ENCODE measurements at places on chromosomes 4 and X. TPM values are rescaled to one million over a fixed set of nuclear protein-coding genes. Genes with fewer than 3 reads are reported as not detected.
A peak's percentile ranks its signal among the peaks of the same experiment; 100 is the strongest.

- H3K27me3 ChIP-seq, result no peaks in the 10 kb centered on the region
- H3K27ac ChIP-seq, result no peak overlapping the region
- DNase-seq, result no peak
- no peaks in the 10 kb centered on the region for H3K36me3 ChIP-seq
- H3K4me1 ChIP-seq, result peaks cover 7% of the 10 kb centered on the region
These were observed 1.3 kb upstream of the FAT4 start for GRCh38 chr4:125313497-125313896.

DNA sequence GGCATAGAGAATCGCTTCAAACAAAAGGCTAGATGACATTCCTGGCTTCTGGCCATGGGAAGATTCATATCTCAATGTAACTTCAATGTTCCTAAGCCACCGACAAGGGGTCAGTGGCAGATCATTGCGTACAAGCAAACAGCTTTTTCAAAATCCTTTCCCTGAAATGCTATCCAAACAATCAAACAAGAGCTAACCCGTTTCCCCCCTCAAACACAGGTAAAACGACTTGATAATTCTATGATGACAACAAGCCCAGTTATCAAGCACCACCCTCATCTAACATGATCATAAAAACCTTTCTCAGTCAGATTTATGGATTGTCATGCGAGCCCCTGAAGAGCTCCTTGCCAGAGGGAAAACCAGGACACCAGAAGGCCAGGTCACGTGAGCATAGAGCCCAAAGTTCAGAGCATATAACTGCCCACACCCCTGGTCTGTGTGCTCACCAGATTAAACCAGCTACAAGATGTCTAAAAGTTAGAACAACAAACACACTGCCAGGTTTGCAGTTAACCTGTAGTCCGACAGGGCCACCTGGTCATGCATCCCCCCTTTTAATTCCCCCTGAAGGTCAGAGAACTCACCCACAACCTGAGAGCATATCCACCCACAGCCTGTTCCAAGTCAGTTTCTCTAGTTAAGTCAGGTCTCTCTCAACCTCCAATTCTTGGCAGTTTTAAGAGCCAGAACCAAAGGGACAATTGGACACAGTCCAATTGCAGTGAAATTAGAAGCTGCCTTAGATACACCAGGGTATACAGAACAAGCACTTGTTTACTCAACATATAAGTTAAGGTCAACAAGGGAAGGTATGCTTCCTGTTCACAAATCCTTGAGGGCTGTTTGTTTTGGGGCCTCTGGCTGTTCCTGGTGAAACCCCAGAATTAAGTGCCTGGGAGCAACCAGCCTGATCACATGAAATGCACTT lies 248.1 kb upstream of the PPARGC1A start:
- H3K27ac ChIP-seq, result no peak overlapping the region
- no peak for DNase-seq
- no peaks in the 10 kb centered on the region for H3K36me3 ChIP-seq
- no peaks in the 10 kb centered on the region for H3K4me1 ChIP-seq
- no peaks in the 10 kb centered on the region for H3K27me3 ChIP-seq

DNA sequence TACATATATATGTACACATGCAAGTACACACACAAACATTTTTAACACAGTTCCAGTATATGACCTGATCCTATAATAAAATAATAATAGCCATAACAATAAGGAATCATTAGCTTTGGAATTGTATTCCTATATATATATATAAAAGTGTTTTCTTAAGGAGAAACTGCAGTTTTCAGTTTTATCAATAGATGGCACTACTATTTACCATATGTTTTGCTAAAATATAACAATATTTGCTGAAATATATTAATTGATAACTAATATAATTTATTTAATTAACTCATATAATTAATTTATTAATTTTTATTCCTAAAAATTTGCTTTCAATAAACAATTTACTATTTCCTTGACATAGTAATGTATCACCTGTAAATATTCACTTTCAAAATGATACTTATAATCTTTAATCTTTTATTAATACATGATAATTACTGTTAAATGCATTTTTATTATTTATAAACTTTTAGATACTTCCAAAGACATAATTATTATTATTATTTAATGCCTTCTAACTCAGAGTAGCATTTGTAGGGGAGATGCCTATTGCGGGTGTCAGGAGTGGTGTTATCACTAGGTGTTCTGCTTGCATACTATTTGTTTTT lies 599.5 kb downstream of the FSTL5 start:
- H3K27ac ChIP-seq, result no peak overlapping the region
- H3K4me1 ChIP-seq, result no peaks in the 10 kb centered on the region
- no peaks in the 10 kb centered on the region for H3K27me3 ChIP-seq
- no peak for DNase-seq

GRCh38 chrX:74370487-74370886 lies 50.8 kb upstream of the SLC16A2 start:
- no peak overlapping the region for H3K4me3 ChIP-seq
- DNase-seq, result no peak
- H3K36me3 ChIP-seq, result no peaks in the 10 kb centered on the region
- H3K27ac ChIP-seq, result no peak overlapping the region
- H3K4me1 ChIP-seq, result no peaks in the 10 kb centered on the region

DNA sequence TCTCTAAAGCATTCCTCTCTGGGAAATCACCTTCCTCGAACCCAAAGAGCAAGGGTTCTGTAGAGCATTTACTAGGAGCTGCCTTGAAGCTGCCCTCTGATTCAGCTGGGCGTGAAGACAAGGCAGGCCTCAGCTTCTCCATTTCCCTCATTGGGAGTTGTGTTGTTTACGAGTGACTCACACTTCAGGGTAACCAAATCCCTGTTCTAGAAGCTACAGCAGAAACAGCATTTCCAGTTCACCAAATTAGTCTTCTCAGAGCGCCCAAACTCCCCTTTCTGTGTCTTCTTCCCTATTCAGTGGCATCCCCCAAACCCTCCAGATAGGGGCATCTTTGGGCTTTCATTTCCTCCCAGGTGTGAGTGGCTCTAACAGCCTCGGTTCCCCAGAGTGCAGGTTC lies 863 bp upstream of the XPNPEP2 start:
- no peaks in the 10 kb centered on the region for H3K4me1 ChIP-seq
- H3K27me3 ChIP-seq, result no peaks in the 10 kb centered on the region
- H3K36me3 ChIP-seq, result no peaks in the 10 kb centered on the region
- no peak overlapping the region for H3K27ac ChIP-seq
- no peak for DNase-seq
- no peak overlapping the region for H3K4me3 ChIP-seq

GRCh38 chr4:108833046-108833445 lies 70.2 kb upstream of the ETNPPL start:
- H3K4me1 ChIP-seq, result no peaks in the 10 kb centered on the region
- DNase-seq, result no peak
- no peaks in the 10 kb centered on the region for H3K36me3 ChIP-seq
- H3K27ac ChIP-seq, result no peak overlapping the region
- H3K27me3 ChIP-seq, result peaks cover 6% of the 10 kb centered on the region

DNA sequence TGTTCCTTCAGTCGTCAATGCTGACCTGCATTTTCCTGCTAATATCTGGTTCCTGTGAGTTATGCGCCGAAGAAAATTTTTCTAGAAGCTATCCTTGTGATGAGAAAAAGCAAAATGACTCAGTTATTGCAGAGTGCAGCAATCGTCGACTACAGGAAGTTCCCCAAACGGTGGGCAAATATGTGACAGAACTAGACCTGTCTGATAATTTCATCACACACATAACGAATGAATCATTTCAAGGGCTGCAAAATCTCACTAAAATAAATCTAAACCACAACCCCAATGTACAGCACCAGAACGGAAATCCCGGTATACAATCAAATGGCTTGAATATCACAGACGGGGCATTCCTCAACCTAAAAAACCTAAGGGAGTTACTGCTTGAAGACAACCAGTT lies 12.6 kb downstream of the TLR8 start:
- no peaks in the 10 kb centered on the region for H3K4me1 ChIP-seq
- no peak for DNase-seq
- H3K27ac ChIP-seq, result no peak overlapping the region

DNA sequence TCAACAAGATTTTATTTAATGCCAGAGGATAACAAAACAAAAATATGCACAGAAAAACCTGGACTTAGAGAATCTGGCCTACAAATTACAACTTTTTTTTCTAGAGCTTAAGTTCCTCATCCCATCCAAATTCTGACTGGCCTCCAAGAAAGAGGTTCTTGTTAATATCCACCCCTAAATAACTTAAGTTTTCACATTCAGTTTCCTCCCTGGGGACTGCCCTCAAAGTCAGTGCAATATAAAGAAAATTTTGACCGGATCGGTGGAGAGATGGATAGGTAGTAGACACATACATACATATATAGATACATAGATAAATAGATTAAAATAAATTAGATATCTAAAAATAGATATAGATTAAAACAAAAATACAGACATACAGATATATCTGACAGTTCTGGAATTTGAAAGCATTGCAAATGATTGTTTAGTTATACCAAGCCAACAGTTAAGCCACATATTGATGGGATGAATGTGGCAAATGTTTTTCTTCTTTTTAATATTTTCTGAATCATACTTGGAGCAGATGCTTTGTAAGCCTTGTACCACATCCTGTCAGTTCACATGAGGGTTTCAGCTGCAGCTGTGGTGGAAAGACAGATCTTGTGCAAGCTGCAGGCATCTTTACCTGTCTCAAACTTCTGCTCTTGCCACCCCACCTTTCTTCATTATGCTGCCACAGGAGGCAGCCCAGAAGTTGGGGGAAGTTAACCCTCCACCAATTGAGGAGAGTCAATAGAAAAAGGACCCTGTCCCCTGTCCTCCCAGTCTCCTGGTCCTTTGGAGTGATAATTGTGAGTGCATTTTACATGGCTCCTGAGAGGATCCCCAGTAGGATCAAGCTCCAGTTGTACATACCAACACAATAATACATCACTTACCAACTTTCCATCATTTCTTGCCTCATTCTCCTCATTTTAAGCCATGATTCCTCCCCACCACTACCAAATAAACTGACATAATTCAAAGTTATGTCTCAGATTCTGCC lies 58.5 kb upstream of the PRDM8 start:
- DNase-seq, result peak; percentile 49
- H3K36me3 ChIP-seq, result no peaks in the 10 kb centered on the region
- H3K4me3 ChIP-seq, result no peak overlapping the region
- peak overlapping the region; percentile 76 for H3K27ac ChIP-seq

DNA sequence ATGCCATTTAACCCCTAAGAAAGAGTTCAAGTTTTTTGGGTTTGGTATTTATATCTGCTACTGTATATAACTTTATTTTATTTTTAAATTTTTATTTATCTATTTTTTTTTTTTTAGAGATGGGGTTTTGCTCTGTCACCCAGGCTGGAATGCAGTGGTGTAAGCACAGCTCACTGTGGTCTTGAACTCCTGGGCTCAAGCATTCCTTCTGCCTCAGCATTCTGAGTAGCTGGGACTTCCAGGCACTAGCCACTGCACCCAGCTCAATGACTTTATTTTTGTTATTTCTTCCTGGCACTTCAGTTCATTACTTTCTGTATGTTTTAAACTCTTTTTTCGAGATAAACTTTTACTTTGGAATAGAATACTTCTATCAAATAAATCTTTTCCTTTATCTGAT lies 42.4 kb upstream of the PGAM4 start:
- H3K36me3 ChIP-seq, result no peaks in the 10 kb centered on the region
- no peak overlapping the region for H3K27ac ChIP-seq
- DNase-seq, result no peak

- H3K4me1 ChIP-seq, result no peaks in the 10 kb centered on the region
- H3K27me3 ChIP-seq, result no peaks in the 10 kb centered on the region
- no peak overlapping the region for H3K27ac ChIP-seq
- no peak overlapping the region for H3K4me3 ChIP-seq
- no peak for DNase-seq
These were observed 229.7 kb upstream of the DKK2 start for GRCh38 chr4:107265859-107266258.

C4orf51 gene
- not detected for total RNA-seq

All from T-cell (primary cell).